ENCODE measurements at places on chromosomes 3 and 15.
A peak's percentile ranks its signal among the peaks of the same experiment; 100 is the strongest.

DNA sequence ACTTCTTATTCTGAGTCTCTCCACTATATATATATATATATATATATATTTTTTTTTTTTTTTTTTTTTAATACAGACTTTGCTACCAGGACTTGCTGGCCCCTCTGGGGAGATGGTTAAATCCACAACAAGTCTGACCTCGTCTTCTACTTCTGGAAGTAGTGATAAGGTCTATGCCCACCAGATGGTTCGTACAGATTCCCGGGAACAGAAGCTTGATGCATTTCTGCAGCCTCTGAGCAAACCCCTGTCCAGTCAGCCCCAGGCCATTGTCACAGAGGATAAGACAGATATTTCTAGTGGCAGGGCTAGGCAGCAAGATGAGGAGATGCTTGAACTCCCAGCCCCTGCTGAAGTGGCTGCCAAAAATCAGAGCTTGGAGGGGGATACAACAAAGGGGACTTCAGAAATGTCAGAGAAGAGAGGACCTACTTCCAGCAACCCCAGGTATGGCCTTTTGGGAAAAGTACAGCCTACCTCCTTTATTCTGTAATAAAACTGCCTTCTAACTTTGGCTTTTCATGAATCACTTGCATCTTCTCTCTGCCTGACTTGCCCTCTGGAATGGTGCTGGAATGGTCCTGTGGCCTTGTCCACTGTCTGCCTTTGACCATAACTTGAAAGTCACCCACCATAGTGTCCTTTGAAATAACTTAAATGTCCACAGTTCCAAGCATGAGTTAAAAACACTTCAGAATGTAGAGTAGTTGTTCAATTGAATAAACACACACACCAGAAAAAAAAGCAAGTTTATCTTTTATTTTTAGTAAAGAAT, 32.4 kb downstream of the MLH1 start:
- no peak for DNase-seq

DNA sequence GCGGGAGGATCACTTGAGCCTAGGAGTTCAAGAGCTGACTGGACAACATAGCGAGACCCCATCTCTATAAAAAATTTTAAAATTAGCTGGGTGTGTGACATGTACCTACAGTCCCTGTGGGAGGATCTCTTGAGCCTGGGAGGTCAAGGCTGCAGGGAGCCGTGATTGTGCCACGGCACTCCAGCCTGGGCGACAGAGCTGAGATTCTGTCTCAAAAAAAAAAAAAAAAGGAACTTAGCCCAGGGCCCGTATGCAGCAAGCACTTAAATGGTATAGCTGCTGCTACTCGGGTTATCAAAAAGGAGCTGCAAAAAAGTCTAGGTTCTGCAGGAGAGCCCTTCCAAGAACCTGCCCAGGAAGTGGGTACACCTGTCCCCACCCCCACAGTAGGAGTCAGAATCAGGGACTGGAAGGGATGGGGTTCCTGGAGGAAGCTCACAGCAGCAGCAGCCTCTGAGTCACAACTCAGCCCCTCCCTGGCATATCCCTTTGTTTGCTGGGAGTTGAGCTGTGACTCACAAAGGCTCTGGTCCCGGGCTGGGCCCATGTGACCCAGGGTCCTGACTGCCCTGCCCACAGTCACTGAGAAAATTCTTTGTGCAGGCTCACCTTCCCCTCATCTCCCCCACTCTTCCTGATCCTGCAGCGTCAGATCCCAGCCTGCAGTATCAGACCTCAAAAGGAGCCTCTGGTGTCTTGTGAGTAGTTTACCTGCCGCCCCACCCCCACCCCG, at the start of gene SPATA12:
Gene SPATA12, plus strand, starts transcription at position 576 of the 733 bp plus-strand sequence. CDS start 13,031 bp downstream, outside the sequence.
- DNase-seq = peak; percentile 45

DNA sequence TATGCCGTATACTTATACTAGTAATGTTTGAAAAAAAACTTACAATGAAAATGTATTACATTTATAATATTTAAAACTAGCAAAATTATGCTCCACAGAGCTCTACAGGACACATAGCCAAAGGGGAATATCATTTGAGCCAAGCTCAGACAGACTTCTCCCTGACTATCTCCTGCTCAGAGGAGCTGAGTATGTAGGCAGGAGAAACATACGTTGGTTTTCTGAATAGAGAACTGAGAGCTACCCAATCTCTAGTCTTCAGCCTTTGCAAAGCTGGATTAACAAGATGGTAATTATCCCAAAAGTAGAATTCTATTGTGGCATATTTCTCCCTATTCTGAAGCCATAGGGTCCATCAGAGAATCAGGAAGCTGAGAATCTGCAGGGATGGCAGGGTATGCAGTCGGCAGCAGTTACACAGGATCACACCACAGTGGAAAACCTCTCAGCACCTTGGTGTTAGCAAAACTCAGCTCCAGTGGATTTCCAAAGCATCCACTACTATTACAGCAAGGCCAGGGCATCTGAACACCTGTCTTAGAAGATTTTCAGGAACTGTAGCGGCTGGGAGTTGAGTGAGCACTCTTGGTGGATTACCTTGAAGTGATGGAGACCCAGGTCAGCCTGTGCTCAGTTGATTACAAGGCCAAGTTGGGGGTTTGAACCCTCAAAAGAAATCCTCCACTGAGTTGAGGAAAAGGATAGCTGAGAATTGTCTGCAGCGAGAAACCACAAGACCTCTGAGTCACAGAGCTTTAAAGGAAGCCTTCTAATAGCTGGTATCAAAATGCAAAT, 30.1 kb downstream of the GPR15 start:
- no peak for DNase-seq

DNA sequence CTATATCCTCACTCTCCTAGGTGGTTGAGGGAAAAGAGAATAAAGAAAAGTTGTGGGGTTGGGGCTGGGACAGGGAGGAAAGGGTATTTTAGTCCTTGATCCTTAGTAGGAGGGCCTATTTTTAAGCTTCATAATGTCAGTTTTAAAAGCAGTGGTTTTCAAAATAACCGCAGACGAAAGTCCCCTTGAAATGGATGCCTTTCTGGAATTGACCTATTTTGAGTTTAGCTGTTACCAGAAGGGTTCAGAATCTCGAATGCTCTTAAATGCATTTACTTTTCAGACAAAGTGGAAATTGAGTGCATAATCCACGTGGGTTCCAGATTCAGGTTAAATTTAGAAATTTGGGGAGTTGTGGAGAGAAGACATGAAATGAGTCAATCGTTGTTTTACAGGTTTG, 16.6 kb downstream of the MAP2K1 start:
- DNase-seq = no peak

GRCh38 chr3:38647217-38647970, 2.1 kb downstream of the SCN5A start:
- no peak for DNase-seq

DNA sequence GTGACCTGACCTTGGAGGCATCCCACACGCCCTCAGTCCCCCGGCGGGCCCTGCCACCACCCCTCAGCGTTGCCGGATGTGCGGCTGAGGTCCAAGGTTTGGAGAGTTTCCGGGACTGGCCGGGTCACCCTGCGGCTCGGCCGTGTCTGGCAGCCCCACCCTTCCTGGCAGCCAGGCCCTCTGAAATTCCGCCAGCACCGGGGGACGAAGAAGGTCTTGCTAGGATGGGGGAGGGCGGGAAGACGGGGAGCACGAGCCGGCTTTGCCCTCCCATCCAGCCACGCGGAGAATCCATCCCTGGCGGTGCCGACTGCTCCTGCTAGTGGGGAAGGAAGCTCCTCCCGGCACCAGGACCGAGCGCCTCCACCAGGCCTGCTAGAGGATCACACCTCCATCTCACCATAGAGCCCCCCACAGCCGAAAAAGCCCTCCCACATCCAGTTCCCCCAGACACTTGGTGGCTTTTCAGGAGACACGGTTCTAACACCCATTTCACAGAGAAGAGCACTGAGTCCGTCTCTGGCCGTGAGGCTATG, 81.5 kb downstream of the CPN2 start:
- no peak for DNase-seq

- DNase-seq = no peak
Measured at GRCh38 chr3:24508423-24508839, 13.8 kb upstream of the THRB start.

DNA sequence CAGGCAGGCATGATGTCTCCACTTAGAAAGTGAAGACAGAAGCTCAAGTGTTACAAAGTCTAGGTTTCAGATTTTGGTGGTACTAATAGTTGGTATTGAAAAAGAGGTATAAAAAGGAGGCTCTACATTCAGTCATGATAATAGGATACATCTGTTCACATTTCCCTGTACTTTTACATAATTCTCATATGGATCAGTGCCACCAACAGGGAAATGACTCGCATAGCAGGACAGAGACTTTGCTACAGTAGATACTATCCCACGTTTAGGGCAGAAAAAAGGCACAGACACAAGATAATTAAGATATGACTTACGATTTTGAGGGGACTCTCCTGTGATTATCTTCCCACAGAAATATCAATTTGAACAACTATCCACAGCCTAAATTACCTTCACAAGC, 1062.9 kb upstream of the EPHA6 start:
- DNase-seq = no peak

DNA sequence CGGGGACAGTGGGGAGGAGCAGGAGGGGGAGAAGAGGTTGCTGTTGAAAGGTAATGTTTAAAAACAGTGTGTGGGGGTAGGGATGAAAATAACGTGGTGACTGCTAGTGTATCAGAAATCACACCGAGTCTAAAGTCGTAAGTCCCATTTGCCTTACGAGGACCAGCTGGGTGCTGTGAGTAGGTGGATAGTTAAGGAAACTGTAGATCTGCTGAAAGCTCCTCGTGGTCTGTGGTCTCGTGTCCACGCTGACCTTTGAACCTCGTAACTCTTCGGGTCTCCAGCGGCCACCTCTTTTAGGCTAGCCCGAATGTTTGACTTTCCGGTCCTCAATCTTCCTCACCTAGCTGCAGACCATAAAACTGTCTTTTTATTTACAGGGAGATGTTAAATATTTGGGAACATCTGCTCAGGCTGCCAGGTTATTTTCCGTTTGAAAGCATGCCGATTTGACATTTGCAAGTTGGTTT, 29.3 kb upstream of the ST3GAL6 start:
- no peak for DNase-seq

GRCh38 chr15:87816811-87817210, 439.7 kb downstream of the NTRK3 start:
- DNase-seq = peak; percentile 90

DNA sequence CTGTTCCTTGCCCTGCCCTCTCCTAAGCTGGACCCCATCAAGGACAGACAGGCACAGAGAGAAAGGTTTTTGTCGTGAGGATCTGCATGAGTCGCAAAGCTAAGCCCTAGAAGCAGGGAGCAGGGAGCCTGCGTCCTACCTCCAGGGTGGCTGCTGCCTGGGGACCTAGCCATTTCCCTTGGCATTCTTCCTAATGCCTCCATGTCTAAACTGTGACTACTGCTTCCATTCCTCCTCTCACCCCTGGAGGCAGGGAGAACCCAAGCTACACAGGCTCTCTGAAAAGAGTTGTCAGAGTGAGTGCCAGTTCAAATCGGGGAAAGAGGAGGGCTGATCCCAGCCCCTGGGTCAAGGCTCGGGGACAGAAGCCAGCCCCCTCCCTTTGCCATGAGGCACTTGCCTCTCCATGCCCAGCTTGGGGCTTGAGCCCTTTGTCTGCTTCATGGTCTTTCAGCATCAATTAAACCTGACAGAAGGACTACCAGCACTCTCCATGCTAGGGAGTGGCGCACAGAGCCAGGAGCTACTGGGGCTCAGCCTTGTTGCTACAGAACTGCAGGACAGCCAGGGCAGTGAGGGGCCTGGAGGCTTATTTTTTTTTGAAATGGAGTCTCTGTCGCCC, 2.4 kb downstream of the GCHFR start:
- DNase-seq = no peak

DNA sequence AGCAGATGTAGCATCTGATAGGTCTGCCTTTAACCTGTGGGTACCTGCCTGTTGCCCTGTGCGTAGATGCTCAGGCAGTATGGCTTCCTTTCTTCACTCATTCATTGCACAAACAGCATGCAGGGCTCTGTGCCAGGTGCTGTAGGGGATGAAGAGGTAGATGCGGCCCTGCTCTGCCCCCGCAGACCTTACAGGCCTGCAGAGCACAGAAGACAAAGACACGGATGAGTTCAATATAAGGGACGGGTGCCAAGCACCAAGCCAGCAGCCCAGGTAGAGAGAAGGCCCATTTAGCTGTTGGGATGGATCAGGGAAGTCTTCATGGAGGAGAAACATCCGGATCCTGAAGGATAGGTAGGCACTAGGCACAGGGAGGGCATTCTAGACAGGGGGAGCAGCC, 69.4 kb downstream of the AAGAB start:
- DNase-seq = no peak

DNA sequence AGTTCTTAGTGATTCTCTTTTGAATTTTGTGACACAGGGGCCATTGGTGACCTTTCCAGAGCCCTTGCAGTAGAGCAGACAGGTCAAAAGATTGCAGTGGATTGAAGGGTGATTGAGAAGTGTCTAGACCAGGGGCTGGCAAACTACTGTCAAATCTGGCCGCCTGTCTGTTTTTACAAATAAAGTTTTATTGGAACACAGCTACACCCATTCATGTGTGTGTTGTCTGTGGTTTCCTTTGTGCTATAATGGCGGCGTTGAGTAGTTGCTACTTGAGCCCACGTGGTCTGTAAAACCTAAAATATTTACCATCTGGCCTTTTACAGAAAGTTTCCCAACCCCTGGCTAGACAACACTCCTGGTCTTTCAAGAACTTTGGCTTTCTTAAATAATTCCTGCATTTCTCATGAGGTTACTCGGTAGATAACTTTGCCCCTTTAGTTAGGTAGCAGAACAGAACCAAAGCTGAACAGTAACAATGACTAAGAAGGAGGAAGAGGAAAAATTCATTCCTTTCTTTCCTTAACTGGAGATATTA, 265.1 kb upstream of the NR2E3 start:
- no peak for DNase-seq

DNA sequence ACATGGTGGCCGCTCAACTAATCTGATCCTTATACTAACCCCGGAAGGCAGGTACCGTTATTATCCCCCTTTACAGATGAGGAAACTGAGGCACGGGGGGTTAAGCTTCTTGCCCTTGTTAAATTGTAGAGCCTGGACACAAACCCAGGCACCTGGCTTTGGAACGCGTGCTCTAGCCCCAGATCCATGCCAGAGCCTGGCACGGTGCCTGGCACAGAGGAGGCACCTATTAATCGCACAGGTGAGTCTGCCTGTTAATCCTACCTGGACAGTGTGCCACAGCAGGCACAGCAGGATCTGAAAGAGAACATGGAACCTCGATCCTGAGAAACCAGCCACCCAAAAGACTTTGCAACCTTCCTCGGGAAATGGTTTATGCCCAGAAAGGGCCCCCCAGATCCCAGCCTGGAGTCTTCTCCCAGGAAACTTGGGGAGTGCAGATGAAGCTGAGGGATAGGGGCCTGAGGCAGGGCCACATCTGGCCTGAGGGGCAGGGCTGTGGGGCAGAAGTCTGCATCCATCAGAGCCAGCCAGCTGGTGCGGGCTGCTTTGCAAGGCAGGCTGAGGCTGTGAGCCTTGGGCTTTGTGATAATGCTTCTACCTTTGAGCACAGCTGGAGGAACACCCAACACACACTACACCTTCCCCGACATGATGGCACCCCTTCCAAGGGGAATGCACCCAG, 55.3 kb upstream of the SLC6A1 start:
- no peak for DNase-seq
